ENCODE measurements at places on chromosomes 1 and 21. TPM values are rescaled to one million over a fixed set of nuclear protein-coding genes. Genes with fewer than 3 reads are reported as not detected.
A peak's percentile ranks its signal among the peaks of the same experiment; 100 is the strongest.

The NTRK1 gene
- 0.10 TPM for total RNA-seq

DNA sequence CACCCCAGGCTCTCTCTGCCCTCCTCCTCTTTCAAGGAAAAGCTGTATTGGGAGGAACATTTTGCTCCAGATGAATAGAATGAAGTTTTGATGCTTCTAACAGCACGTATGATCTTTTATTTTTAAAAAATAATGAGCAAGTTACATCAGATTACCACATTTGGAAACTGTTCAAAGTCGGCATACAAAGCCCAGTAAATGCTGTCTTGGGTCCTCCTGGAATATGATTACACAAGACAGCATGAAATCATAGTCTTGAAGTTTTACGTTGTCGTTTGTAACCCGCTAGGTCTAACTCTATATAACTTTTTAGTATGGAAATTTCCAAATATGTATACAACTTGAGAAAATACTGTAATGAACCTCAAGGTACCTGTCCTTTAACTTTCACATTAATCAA is 385.6 kb downstream of the HLX start:
- DNase-seq = no peak

- peak; percentile 68 for DNase-seq
Observed at GRCh38 chr1:156892190-156893047, 1.1 kb upstream of the PEAR1 start.

- no peak for DNase-seq
Observed at GRCh38 chr21:30695956-30696355, 22.6 kb downstream of the KRTAP21-3 start.

DNA sequence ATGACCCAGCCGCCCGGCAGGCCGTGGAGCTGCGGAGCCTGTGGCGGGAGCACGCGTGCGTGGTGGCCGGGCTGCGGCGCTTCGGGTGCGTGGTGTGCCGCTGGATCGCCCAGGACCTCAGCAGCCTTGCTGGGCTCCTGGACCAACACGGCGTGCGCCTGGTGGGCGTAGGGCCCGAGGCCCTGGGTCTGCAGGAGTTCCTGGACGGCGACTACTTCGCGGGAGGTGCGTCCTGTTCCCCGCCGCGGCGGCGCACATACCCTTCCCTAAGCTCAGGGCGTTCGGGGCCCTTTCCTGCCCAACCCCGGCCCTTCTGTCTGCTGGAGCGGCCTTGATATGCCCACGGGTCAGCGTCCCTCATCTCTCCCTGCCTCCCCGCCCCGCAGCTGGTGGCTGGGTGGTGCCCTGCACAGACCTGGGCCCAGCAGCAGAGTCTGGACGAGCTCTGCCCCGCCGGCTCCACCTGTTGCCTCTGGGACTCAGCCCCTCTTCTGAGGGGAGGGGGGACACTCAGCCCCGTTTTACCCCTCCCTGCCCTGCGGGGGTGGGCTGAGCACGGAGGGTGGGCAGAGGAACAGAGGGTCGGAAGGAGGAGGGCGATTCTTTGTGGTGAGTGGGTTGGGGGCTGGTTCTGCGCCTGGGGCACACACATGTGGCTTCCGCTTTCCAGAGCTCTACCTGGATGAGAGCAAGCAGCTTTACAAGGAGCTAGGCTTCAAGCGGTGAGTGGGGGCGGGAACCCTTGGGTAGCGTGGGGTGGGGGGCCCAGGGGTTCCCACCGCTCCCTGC is 688 bp downstream of the PRXL2B start:
- no peak for DNase-seq

All from H4 (cell line).